Muscle of leg (tissue), 16 donors: ENCODE measurements at places on chromosomes 13 and 19.
A peak's percentile ranks its signal among the peaks of the same experiment; 100 is the strongest.

DNA sequence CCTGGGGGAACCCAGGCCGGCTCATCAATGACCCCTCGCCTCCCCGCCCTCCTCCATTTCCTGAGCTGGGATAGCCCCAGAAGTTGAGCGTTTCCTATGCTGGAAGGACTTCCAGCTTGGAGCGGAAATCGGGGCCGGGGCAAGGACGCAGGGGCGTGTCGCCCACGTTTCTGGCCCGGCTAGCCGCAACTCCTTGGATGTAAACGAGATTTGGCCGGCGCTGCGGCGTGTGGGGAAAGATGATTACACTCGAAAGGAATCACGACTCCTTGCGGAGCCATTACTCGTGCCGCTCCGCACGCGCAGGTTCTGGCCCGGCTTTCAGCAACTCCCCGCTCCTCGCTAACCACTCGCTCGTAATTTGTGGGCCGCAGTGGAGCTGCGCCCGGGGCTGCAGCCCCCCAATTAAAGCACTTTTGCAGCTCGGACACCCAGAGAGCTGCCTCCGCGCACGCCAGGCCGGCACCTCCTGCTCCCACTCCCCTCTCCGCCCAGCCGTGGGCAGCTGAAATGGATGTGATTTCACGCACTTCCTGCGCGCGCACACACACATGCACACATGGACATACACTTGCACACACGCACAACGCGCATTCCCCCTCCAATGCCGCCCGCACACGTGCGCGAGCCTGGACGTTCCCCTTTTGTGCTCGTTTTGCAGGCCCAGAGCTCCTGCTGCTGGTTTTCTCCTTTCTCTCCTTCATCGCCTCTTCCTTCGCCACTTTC lies 15.7 kb downstream of the ZIC5 start:
- peak; percentile 85 for DNase-seq

GRCh38 chr13:36997716-36998427 lies 1.3 kb downstream of the ALG5 start:
- no peak for DNase-seq

- no peak for DNase-seq
These were observed 116.9 kb downstream of the USP12 start for GRCh38 chr13:27054760-27055159.

- DNase-seq: peak; percentile 56
These were observed 2.3 kb upstream of the U2AF2 start for GRCh38 chr19:55652311-55653128.

GRCh38 chr19:42052241-42052863 lies 17.7 kb downstream of the GRIK5 start:
- peak; percentile 53 for DNase-seq

DNA sequence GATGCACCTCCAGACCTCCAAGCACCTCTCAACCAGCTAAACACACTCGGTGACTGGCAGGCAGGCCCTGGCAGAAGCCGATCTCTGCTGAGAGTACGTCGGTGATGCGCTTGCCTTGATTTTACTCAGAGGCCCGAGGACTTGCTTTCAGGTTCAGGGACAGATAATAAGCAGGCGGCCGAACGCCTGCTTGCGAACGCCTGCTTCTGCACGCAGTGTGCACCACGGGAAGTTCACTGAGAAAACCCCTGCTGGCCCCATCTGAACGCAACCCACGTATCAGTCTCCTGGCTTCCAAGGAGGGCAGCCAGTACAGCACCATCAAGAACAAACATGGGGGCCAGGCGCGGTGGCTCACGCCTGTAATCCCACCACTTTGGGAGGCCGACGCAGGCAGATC lies 108.0 kb downstream of the STK24 start:
- no peak for DNase-seq

DNA sequence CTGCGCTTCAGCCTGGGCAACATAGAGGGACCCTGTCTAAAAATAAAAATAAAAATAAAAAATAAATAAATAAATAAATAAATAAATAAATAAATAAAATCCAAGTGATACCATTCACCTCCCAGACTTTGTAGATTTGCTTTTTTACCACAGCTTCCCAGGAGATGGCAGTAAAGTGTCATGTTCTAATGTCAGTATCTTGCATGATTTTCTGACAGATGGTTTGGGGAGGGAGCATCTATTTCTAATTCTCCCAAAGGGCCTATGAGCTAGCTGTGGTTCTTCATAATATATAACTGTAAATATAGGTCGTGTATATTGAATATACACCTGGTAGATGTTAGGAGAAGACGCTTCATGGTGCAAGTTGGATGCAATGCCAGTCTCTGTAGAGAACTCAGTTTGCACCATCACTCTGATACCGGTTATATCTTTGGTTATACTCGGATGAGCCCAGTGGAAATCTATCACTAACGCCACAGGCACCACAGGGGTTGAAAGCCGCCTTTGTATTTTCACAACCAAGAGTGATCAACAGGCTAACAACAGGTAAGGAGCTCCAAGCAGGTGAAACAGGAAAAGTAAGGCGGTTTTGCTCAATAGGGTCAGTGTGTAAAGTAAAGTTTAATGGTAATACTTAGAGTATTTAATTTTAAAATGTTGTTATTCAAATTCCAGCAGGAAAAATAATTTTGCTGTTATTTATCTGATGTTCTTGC lies 13.9 kb downstream of the APLP1 start:
- DNase-seq: peak; percentile 93

DNA sequence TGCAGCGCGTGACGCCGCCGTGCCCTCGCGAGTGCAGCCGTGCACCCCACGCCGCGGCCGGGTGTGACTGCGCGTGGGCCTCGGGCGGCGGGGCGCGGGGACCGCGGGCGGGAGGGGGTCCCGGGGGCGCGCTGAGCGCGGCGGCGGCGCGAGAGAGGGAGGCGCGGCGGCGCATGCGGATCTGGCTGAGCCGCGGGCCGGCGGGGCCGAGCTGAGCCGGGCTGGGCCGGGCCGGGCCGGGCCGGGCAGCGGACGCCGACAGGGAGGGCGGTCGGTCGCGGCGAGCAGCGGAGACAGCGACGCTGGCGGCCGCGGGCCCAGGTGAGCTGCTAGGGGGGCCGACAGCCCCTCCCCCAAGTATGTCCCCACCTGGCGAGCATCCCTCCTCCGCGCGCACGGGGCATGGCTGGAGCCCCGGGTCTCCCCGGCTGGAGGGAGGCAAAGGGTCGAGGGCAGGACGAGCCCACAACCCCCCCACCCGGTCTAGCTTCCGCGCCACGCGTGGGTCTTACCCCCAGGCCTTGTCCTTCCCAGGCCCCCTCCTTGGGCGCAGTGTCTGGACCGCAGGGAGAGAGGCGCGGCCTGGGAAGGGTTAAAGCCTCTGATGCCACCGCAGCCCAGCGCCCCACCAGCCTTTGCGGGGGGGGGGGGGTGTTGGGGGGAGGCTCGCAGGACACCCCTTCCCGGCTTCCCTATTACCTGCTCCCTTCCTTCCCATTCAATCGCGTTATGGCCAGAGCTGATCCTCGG lies at the start of gene SPTBN4:
TSS of gene SPTBN4 (plus strand) at position 17 of the 750 bp plus-strand sequence. CDS start 5,621 bp downstream, outside the sequence.
- DNase-seq: no peak

- DNase-seq: no peak
These were observed 316.4 kb downstream of the GPC5 start for GRCh38 chr13:91714855-91715254.

DNA sequence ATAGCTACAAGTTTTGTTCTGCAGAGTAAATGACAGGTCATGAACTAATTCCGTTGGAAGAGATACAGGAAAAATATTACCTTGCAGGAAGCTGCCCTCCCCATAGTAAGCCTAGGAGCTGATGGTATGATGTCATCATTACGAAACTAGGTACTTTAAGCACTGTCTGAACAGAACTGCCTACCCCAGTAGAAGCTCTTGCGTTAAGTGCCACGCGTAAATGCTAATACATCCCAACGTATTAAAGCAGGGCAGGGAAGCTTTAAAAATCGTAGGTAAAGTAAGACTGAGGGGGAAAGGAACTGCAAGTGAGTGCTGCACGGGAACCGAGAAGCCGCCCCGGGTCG lies 572 bp downstream of the UGGT2 start:
- DNase-seq: no peak

DNA sequence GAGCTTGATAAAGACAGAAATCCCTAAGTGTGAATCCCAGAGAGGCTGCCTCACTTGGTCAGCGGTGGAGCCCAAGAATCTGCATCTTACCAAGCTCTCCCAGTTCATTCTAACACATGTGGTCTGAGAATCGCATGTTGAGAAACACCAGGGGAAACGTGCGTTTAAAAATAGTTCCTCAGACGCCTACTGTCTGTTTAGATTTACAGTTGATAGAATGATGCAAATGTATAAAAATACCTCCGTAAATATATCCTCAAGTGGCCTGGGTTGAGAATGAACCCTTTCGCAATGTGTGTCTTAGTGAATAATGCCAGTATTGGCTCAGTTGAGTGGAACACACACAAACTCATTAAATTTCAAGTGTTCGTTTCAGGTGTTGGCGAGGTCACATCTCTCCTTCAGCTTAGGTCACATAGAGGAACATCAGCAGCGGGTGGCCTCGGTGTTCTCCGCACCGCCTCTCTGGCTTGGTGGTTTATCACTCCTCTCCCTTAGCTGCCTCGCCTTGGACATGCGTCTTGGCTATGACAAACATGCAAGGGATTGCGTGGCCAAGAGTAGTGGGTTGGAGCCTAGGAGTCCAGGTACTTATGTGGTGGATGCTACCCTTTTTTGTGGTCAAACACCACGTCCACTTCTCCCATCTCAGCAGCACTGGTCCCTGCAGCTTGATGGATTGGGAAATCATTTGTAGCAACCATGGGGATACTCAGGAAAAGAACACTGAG lies 117.6 kb upstream of the SPATA13 start:
- DNase-seq: no peak

DNA sequence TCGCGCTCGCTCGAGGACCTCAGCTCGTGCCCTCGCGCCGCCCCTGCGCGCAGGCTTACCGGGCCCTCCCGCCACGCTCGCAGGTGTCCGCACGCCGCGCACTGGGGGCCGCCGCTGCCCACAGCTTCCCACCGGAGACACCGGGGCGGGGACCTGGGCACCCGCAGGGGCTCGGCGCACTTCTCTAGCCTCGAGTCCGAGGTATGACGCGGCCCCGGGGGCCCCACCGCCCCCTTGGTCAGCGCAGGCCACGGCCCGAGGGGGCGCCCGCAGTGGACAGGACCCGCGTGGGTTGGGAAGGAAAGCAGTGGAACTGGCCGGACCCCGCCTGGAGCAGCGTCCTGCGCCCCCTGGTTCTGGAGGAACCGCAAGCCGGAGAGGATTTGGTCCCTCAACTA lies 2.1 kb upstream of the GRWD1 start:
- DNase-seq: no peak

DNA sequence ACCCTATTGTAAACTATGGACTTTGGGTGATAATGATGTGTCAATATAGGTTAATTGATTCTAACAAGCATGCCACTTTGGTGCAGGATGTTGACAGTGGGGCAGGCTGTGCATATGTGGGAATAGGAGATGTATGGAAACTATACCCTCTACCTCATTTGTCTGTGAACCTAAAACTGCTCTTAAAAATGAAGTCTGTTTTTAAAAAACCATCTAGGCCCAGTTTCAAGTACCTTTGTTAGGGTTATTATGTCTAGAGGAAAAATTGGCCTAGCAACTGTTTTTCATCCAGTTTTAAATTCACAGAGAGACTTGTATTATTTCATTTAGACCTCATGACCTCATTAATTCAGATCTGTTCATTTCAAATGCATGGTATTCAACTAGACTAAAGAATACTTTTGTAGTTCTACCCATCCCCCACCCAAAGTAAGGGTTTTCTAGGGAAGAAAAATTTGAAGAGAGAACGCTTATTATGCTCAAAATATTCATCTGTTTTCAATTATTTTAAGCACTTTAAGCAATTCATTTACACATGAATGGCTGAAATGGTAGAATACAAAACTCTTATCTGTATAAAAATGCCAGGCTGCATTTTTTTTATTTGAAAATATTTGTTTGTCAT lies 1781.9 kb upstream of the MIR17HG start:
- no peak for DNase-seq

- no peak for DNase-seq
These were observed 561.0 kb upstream of the KLF12 start for GRCh38 chr13:74695021-74695800.

DNA sequence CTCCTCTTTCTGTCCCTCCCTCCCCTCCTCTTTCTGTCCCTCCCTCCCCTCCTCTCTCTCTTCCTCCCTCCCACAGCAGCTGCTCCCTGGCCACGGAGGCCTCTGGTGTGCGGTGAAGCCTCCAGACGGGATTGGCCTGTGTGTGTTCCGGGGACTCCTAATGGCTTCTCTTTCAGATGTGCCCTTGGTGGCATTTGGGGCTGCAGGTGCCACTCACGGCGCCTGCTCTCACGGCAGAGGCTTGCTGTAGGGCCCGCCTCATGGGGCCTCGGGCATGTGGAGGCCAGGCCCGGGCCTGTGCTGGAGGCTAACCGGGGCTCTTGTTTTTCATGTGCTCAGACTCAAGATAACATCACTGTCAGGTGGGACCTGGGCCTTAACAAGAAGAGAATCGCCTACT lies 20.9 kb downstream of the UPF1 start:
- no peak for DNase-seq

GRCh38 chr19:4534836-4535658 lies at the start of gene PLIN5:
TSS of gene PLIN5 (minus strand) at chr19:4535224. CDS start at chr19:4534074, 1,150 bp downstream.
- DNase-seq: peak; percentile 68

DNA sequence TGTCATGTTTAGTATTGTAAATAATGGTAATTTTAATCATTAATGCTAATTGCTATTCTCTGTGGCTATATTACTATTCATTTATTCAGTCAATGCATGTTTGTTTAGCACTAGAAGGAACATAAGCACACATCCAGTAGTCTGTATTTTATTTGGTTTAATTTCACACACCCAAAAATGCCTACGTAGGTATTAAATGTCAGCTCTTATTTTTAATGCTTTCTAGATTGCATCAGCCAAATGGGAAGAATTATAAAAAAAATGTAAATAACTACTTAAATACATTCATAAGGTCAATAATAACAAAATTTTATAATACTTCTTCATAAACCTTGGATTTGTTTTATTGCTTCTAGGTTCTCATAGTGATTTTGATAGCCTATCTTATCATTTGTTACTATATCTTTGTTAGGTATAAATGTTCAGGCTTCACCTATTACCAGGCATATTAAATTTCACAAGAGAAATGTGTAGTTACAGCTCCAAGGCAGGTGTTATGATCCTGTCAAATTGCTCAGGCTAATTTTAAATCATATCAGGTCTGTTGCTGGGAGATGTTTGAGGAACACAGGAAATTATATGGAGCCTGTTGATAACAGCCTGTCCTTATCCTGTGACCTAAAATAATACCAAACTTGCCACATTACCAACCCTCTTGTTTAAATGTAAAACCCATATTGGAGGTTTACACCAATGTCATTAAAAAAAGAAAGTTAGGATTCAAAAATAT lies 34.4 kb downstream of the ITGBL1 start:
- DNase-seq: no peak

DNA sequence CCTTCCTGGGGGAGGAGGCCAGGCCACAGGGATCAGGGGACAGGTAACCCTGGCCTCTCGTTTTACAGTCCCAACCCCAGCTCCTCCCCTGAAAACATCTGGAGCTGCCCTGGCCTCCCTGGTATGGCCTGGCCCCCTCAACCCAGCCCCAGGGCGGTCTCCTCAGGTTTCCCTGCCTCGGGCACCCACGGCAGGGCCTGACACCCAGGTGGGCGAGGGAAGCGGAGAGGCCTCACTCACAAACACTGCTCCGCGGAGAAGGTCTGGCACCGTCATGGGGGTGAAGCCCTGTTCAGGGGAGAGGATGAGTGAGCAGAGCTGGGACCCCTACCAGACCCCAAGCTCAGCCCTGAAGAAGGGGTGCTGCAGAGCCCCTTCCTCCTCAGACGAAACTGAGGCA lies 6.5 kb upstream of the CCER2 start:
- peak; percentile 1 for DNase-seq

- DNase-seq: no peak
These were observed 126.6 kb downstream of the USP12 start for GRCh38 chr13:27044837-27045570.

- DNase-seq: no peak
These were observed 43.1 kb downstream of the RASA3 start for GRCh38 chr13:114089341-114089740.
